ENCODE measurements at places on chromosomes 7 and 10.

GRCh38 chr10:13939391-13939790 lies 352.6 kb downstream of the PRPF18 start:
- DNase-seq = no peak

- DNase-seq = no peak
These were observed 12.6 kb upstream of the SH2B2 start for GRCh38 chr7:102273749-102274712.

- DNase-seq = no peak
These were observed 111.2 kb upstream of the STEAP1B start for GRCh38 chr7:22610951-22611757.

DNA sequence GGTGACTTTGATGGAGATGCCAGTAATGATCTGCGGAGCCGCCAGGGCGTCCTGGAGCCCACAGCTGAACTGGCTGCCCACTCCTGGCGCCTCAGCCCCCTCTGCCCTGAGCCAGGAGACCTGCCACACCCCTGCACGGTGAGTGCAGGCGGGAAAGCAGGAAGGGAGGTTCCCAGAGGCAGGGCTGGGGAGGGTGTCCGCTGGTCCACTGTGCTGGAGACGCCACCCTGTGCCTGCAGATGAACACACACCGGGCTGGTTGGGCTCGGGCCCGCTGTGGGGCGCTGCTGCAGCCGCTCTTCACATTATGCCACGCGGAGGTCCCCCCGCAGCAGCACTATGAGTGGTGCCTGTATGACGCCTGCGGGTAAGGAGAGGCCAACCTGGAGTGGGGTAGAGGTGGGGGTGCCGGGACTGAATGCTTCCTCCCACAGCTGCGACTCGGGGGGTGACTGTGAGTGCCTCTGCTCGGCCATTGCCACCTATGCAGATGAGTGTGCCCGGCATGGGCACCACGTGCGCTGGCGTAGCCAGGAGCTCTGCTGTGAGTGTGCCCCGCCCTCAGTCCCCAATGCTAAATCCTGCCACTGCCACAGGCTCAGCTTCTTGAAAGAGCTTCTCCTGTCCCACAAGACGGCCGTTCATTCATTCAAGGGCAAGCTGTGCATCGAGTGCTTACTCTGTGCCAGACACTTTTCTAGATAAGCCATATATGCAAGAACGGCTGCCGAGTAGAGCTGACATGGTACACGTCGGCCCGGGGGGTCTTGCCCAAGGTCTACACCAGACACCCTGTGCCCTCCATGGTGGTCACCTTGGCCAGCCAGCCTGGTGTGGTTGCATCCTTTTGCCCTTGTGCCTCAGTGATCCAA lies 14.3 kb upstream of the ZNF467 start:
- DNase-seq = no peak

DNA sequence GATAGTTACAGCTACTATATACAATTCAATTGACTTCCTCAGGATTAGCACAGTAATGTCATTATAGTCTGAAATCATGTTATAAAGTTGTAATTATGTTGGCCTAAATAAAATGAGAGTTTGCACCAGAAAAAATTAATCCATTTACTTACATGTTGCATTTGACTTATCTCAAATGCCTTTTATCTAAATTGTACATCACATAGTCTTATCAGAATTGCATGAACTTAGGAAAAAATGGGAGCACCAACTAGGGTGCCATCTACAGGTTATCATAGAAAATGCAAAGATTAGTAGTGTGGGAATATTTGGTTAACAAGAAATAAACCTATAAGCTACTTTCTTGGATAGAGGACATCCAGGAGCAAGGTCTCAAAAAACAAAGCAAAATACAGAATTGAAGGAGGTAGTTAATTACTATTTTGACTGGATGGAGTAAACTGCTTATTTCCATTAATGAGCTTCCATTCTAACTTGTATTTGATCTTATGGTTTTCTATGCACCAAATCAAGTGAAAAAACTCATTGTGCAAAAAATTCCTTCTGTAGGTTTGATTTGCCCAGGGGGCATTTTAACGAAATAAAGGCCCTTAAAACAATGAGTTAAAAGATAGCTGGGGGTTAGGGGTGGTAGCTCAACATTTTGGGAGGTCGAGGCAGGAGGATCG lies 60.0 kb upstream of the ORC5 start:
- DNase-seq = no peak

DNA sequence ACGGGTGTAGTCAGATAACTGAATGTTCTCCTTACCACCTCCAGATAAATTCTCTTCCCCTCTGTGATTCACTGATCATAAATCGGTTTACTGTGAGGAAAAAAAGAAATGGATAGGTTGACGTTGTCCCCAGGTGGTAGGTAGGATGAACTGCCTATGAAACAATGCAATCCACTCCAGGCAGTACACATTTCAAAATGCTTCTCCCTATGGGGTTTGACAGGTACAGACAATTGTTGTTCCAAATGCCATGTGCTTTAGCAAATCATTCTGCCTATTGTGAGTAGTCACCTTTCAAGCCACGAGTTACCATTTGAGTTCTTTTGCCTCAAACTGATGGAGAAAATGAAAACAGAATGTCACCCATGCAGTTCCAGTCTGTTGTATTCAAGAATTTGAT lies 21.8 kb downstream of the VIM start:
- DNase-seq = no peak

GRCh38 chr7:4996696-4997222 lies 37.8 kb upstream of the MMD2 start:
- DNase-seq = no peak

- DNase-seq = no peak
These were observed 254.3 kb upstream of the NPVF start for GRCh38 chr7:25482631-25483030.

GRCh38 chr7:69256634-69257081 lies 341.6 kb upstream of the AUTS2 start:
- no peak for DNase-seq

GRCh38 chr10:86085686-86086085 lies 280.9 kb downstream of the GRID1 start:
- no peak for DNase-seq

- DNase-seq = no peak
These were observed 1.2 kb downstream of the TSPAN12 start for GRCh38 chr7:120856621-120857352.

DNA sequence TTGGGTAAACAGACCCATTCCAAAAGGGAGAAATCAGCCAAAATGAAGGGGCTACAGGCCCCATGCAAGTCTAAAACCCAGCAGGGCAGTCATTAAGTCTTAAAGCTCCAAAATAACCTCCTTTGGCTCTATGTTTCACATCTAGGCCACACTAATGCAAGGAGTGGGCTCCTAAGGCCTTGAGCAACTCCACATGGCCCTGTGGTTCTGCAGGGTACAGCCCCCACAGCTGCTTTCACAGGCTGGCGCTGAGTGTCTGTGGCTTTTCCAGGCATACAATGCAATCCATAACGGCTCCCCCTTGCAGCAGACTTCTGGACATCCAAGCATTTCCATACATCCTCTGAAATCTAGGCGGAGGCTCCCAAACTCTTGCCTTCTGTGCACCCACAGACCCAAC lies 9.0 kb downstream of the TMEM243 start:
- no peak for DNase-seq

GRCh38 chr7:111101856-111102646 lies 11.1 kb downstream of the LRRN3 start:
- DNase-seq = no peak

- DNase-seq = no peak
These were observed 42.6 kb upstream of the ANAPC16 start for GRCh38 chr10:72173262-72173618.

GRCh38 chr7:151125846-151126481 lies 39.7 kb downstream of the AGAP3 start:
- no peak for DNase-seq

DNA sequence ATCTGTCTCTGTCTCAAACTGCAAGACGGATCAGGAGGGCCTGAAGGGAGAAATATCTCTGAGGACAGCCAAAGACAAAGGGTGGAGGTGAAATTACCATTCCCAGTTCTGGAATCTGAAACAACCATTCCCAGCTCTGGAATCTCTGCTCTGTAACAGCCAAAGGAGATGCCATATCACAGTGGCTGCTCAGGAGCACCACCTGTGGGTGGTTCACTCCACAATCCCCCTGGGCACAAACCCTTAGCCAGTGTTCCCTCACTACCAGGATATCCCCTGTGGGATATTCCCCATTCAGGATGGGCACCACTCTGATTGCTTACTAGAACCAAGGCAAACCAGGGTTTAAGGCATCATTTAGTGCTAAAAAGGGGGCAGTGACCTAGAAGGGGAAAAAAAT lies 199.0 kb downstream of the HTR7 start:
- no peak for DNase-seq

DNA sequence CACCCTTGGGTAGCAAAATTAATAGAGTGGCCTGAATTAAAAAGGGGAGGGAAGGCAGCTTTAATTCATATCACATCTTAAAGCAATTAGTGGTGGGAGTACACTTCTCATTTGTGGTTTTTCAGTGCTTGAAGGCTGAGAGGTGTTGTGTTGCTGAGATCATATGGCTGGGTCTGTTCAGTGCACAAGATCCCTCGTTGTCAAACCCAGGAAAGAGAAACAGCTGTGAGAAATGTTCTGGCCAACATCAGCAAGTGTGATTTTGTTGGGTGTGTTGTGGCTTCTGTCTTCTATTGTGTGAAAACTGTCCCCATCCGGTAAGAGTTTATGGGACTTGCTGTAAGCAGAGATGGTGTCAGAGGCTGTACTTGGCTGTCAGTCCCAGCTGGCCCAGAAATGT lies 197.9 kb upstream of the BMPER start:
- no peak for DNase-seq

- no peak for DNase-seq
These were observed 31.9 kb downstream of the MICU1 start for GRCh38 chr10:72593963-72594362.

GRCh38 chr10:31075881-31076609 lies 44.4 kb upstream of the ZNF438 start:
- DNase-seq = no peak

GRCh38 chr7:152520861-152521302 lies 85.1 kb upstream of the KMT2C start:
- no peak for DNase-seq

DNA sequence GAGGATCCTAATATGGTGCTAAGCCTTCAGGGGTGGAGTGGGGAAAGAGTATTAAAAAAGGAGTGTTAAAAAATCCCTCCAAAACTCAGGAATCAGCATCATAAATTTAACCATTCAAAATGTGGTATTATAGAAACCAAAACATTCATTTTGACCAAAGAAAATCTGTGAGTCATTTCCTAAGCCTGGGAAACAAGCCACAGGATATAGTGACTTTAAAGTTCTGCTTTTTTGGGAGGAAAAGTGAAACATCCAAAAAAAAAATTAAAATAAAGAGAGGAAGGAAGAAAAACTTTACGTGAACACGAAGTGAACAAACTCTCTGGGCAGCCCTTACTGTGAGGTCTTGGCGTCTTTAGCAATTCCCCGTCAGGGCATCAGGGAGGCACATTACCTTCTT lies 74.0 kb upstream of the GSDME start:
- DNase-seq = no peak

GRCh38 chr7:43481902-43482678 lies 100.8 kb upstream of the STK17A start:
- DNase-seq = no peak

- no peak for DNase-seq
These were observed 75.4 kb upstream of the SLC13A1 start for GRCh38 chr7:123275036-123275753.

GRCh38 chr7:116101704-116102103 lies 71.1 kb upstream of the TFEC start:
- DNase-seq = no peak

DNA sequence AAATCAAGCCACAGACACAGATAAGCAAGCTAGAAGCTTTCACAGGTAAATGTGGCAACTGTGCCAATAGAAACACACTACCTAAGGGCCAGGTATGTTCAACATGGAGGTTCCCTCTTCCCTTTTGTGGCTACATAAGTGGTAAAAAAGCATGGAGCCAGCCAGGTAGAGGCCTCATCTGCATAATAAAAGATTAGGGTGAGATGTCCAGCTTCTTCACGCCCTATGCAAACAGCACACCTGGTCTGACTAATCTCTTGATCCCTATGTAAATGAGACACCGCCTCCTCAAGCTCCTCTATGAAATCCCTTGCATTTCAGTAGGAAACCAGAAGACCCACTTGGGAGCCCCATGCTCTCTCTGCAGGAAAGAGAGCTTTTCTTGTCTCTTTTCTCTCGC lies 282.2 kb downstream of the NEBL start:
- no peak for DNase-seq

DNA sequence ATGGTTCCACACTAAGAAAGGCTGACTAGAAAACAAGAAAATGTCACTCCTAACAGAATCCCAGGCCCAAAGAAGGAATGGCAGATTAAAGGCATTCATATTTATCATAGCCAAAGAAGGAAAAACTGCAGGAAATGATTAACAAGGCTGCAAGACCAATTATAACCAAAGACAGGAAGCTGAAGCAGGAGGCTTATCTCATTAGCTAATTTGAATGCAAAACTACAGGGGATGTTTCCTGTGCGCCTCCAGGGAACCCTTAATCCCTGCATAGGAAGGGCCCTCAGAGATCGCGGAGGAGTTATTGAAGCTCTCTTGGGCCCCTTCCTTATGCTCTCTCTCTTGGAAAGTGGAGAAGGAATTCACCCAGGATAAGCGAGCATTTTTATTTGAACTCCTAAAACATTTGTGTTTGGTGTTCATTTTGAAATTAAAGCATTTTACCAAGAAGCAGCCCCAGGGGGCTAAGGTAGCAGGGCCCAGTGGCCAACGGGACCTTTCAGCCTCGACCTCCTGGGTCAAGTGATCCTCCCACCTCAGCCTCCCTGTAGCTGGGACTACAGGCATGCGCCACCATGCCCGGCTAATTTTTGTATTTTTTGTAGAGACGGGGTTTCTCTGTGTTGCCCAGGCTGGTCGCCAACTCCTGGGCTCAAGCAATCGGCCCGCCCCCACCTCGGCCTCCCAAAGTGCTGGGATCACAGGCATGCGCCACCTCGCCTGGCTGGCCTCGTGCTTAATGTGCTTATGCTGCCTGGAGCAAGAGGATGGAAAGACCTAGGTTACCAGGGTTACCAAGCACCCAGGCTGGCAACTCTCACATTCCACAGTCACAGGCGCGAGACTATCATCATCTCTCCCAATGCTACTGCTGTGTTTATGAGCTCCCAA lies 24.1 kb upstream of the PROSER2 start:
- DNase-seq = no peak

GRCh38 chr10:60870803-60871202 lies 73.2 kb downstream of the RHOBTB1 start:
- no peak for DNase-seq

GRCh38 chr10:91163869-91164474 lies 56.5 kb upstream of the PCGF5 start:
- peak; percentile 28 for DNase-seq

GRCh38 chr10:93827056-93827804 lies 66.5 kb upstream of the SLC35G1 start:
- no peak for DNase-seq

GRCh38 chr10:131641231-131641630 lies 259.6 kb upstream of the PPP2R2D start:
- DNase-seq = no peak

GRCh38 chr7:66662646-66663264 lies 34.1 kb downstream of the KCTD7 start:
- DNase-seq = no peak

DNA sequence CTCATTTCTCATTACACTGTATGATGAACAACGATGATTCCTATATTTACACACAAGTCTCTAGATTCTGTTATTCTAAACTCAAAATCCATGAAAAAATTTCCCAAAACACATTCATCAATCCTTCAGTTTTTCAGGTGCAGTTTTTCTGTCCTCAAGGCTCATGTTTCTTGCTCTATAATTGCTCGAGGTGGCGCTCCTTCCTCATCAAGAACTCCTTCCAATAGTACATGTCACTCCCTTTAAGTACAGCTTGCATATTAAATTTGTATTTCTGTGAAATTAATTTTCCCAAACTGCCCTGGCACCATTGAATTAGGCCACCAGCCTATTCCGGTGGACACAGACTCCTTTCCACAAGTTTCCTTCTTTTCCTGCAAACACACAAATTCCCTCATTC lies 188.7 kb upstream of the MINDY3 start:
- DNase-seq = no peak

Measured in stimulated activated CD8-positive, alpha-beta memory T cell treated with anti-CD3 and anti-CD28 coated beads, Interleukin-4, amount 100 ng/mL, for 1 hour (primary cell).